ENCODE measurements at places on chromosomes 1 and 21.

DNA sequence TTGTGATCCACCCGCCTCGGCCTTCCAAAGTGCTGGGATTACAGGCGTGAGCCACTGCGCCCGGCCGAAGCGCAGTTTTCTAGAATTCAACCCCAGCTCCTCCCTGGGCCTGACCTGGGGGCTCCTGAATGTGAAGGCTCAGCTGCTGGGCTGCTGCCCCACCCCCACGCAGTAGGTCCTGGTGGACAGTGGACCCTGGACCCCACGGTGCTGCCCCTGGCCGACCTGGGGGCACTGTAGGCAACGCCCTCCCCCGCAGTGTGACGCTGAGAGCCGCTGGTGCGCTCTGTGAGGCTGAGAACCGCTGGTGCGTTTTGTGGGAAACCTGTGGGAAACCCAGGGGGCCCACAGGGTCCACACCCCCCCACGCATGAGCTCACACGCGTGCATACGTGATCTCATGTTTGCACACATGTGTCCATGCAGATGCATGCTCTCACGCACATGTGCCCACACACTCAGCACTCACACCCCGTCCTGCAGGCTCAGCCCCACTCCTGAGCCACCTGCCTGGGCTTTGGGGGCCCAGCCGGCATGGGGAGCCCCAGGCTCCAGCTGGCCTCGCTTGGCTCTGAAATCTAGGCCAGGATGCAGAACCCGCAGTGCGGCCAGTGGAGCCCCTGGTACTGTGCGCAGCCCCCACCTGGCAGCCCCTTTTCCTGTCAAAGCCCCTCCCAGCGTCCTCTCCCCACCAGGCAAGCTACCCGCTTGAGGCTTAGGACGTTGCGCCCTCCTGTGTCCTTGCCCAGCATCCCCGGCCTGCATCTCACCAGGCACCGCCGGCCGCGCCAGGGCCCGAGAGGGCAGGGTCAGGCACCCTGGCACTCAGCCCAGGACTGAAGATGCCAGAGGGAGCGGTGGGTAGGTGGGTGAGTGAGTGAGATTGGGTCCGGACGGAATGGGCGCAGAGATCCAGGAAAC, 67.7 kb downstream of the COL18A1 start:
- no peak for DNase-seq

GRCh38 chr1:159055181-159055641, 21.4 kb downstream of the AIM2 start:
- DNase-seq = no peak

DNA sequence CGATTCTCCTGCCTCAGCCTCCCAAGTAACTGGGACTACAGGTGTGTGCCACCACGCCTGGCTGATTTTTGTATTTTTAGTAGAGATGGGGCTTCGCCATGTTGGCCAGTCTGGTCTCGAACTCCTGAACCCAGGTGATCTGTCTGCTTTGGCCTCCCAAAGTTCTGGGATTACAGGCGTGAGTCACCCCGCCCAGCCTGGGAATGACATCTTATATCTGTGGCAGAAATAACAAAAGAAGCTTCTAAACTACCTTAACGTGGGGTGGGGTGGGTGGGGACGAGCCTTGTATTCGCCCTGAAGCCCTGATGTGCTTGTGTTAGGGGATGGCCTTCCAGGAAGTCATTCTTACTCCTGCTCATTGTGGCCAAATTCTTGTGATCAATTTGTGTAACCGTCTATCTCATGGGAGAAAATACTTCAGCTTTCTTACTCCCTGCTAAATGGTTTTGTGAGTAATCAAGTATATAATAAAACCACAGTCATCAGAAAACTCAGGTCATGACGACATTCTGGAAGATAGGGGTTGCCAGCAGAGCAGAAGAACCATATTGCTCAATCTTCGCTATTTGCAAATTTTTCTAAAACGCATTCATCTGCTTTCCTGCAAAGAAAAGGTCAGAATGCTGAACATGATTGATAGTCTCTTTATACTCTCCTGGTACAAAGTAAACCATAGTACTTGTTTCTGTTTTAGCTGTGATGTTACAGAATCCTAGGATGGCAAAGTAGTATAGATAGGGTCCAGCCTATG, 63.2 kb downstream of the DIRAS3 start:
- peak; percentile 99 for DNase-seq

DNA sequence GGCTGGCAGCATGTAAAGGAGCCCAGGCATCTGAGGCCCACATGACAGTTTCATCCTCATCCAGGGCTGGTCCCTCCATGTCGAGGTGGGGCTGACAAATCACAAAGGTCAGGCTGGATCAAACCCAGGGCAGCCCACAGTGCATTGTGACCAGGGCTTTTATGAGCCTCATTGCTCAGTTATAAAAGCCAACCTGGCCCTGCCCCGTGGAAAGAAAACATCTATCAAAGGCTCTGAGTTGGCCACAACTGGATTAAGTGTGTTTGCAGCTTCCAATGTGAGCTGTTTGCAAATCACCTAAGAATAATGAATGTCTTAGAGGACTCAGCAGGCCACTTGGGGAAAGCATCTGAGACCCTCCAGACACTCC, 45.4 kb downstream of the GRHL3 start:
- peak; percentile 39 for DNase-seq

- no peak for DNase-seq
Measured at GRCh38 chr1:223143537-223144248, 645 bp upstream of the TLR5 start.

- no peak for DNase-seq
Measured at GRCh38 chr21:31974454-31974985, 101.7 kb downstream of the HUNK start.

DNA sequence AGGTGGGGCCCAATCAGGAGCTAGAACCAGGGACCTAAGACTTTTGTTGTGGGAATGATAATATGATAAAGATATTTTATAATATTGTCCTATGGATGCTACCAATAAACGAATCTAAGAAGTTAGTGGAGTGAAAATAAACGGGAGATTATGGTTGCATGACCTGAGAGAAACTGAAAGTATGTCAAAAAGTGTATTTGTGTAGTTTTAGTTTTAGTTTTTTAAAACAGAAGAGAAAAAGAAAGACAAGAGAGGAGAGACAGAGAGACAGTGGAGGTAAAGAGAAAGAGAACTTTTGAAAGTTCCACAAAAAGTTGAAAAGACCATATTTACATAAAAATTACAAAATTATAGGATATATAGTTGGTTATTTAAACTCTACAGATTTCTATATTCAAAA, 64.1 kb upstream of the TMPRSS15 start:
- DNase-seq = no peak

GRCh38 chr1:220290140-220290761, 18.0 kb upstream of the RAB3GAP2 start:
- DNase-seq = no peak

- no peak for DNase-seq
Measured at GRCh38 chr1:234595899-234596298, 14.1 kb downstream of the IRF2BP2 start.

DNA sequence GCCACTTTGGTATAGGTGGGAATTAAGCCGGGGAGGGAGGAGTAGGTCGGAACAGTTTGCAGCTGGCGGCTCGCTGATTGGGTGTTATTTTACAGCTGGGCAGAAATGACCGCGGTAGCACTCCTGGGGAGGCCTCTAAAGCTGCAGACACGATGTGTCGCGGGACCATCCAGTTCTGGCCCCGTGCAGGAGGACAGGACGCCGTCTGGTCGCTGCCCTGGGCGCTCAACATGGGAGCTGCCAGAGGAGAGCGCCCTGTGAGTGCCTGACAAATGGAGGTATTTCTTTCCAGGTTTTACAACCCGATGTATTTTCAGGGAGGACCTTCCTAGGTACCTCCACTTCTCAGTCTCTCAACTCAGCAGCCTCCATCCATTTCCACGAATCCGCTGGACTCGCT, 46.2 kb downstream of the CDC7 start:
- DNase-seq = no peak

- no peak for DNase-seq
Measured at GRCh38 chr1:10848109-10848684, 51.8 kb upstream of the CASZ1 start.

- no peak for DNase-seq
Measured at GRCh38 chr1:64263856-64264255, 60.4 kb downstream of the UBE2U start.

GRCh38 chr1:87508247-87508787, 179.6 kb downstream of the LMO4 start:
- peak; percentile 55 for DNase-seq

DNA sequence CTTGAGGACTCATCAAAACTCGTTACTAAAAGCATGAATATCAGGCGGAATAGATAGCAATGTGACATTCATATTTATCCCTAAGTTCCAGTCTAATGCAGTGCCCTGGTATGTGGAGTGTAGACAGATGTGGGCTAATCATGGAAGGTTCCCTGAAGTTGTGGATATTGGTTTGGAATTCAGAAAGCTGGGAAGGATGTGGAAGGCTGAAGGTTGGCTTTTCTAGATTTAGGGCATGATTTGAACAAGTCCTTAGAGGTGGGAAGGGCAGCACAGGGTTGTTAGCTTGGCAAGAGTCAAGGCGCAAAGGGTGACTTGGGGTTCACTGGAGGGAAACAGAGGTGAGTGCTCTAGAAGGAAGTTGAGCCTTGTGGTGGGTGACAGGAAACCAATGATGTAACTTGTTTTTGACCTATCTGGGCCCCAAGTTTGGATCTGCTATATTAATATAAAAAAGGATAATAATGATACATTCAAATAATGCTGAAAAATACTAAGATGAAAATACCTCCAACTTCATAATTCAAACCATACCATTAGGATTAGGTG, 21.9 kb downstream of the LGALS8 start:
- no peak for DNase-seq

GRCh38 chr1:15153842-15154479, 414 bp downstream of the TMEM51 start:
- no peak for DNase-seq

- DNase-seq = no peak
Measured at GRCh38 chr1:166164646-166164994, 2.2 kb downstream of the FAM78B start.

DNA sequence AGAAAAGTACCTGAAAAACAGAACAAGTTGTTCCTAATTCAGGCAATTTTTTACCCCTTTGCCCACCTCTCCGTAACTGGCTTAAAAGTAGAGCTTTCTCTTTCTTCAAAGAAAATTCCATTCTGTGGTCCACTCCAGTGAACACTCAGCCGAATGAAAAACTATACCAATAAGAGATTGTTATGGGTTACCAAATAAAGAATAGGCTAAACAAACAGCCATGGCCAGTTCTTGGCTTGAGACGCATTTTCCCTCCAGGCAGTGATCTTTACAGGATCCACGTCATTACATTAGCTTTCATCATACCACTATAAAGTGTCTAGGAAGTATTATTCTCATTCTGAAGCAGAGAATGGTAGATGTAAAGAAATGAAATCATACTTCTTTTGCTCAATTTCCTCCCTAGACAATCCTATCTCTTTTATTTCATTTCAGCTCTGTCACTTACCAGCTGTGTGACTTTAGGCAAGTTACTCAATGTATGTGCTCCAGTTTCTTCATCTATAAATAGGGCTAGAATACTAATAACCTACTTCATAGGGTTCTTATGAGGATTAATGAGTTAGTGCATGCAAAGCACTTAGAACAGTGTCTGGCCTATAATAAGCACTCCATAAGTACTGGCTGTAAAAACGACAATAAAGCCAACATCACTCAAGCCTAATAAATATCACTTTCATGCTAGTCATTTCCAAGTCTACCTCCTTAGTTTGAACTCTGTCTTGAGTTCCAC, 26.5 kb upstream of the TRIM45 start:
- DNase-seq = peak; percentile 49

DNA sequence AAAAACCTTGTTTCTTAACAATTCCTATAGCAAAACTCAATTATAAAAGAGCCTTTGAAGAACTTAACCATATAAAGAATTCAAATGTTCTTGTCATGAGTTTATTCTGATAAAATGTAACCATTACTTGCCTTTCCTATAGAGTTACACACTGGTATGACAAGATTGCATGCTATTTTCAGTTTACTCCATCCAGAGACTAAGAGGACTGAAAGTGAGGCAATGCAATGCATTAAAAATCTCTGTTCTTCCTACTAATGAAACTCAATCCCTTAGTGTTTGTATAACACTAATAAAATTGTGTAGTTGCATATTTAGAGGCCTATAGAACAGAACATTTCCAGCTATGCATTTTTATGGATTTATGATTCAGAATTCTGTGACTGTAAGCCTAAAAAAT, 88.1 kb downstream of the COP1 start:
- DNase-seq = no peak

- no peak for DNase-seq
Measured at GRCh38 chr1:240486611-240487010, 125.3 kb downstream of the GREM2 start.

- no peak for DNase-seq
Measured at GRCh38 chr1:65200411-65200810, 52.4 kb downstream of the AK4 start.

DNA sequence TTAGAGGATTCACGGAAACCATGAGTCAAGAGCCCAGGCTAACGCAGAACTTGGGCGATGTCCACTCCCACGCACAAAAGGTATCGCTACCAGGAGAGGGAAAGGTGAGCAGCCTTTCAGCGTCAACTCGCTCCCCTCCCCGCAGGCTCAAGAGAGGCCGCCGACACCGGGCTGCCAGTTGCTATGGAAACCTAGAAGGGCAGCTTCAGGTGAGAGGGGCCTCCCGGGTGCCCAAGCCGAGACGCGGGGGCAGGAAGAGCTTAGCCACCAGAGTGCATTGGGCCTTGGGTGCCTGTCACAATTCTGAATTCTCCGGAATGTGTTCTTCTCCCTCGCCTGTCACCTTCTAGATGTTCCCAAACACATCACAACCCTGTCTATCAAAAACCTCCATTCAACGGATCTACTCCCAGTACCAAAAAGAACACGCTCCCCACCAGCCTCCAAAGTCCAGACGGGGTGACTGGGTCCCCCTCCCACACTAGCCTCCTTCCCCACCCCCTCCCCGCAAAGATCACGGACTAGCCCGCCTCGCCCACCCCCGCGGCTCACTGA, 694 bp downstream of the MEAF6 start:
- no peak for DNase-seq

- DNase-seq = no peak
Measured at GRCh38 chr1:100328133-100328532, 24.2 kb upstream of the CDC14A start.

DNA sequence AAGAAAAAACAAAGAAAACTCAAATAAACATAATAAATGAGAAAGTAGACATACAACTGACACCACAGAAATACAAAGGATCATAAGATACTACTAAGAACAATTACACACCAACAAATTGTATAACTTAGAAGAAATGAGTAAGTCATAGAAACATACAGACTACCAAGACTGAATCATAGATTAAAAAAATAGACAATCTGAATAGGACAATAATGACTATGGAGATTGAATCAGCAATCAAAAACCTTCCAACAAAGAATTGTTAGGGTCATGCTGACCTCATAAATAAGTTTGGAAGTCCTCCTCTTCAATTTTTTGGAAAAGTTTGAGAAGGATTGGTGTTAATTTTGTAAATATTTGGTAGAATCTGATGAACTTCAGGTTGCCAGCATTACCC, 159.0 kb downstream of the PTBP2 start:
- peak; percentile 40 for DNase-seq

DNA sequence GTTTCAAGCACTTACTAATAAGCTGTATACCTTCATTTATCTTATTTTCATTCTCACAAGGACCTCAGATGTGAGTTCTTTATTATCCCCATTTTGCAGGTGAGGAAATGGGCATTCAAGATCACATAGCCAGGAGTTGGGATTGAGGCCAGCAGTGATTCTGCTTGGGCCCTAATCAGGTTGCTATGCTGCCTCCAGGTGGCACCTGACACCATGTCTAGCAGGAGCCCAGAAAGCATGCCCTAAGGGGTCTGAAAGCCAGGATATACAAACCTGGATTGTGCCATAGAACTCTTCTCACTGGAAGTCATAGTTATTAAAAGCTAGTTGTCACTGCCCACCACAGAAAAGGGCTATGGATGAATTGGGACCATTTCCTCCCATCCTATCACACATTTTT, 61.1 kb downstream of the FYB2 start:
- no peak for DNase-seq
